Endothelial cell of umbilical vein (primary cell): ENCODE measurements at places on chromosomes 16 and 17. TPM values are rescaled to one million over a fixed set of nuclear protein-coding genes. Genes with fewer than 3 reads are reported as not detected.

DNA sequence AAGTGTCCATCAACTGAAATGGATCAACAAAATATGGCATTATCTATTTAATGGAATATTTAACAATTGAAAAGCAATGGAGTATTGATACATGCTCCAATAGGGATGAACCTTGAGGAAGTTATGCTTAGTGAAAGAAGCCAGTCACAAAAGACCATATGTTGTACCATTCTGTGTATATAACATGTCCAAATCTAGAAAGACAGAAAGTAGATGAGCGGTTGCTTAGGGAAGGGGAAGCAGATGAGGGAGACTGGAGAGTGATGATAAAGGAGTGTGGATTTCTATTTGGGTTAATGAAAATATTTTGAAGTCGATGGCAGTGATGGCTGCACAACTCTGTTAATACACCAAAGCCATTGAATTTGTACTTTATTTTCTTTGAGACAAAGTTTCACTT, 8.5 kb upstream of the ERN1 start:
- no peak for DNase-seq

- DNase-seq: no peak
These were observed 134.2 kb downstream of the HS3ST2 start for GRCh38 chr16:22948058-22948602.

GRCh38 chr16:17318238-17318637, 152.5 kb downstream of the XYLT1 start:
- DNase-seq: no peak

- no peak for DNase-seq
These were observed 85.3 kb upstream of the C16orf82 start for GRCh38 chr16:26981266-26981938.

GRCh38 chr17:83198366-83199341, 119.2 kb downstream of the METRNL start:
- no peak for DNase-seq

The CCL2 gene
- 599 and 714 TPM in 2 replicates for polyA plus RNA-seq

The HOXB5 gene
- polyA plus RNA-seq: 2.0 and 2.6 TPM in 2 replicates

DNA sequence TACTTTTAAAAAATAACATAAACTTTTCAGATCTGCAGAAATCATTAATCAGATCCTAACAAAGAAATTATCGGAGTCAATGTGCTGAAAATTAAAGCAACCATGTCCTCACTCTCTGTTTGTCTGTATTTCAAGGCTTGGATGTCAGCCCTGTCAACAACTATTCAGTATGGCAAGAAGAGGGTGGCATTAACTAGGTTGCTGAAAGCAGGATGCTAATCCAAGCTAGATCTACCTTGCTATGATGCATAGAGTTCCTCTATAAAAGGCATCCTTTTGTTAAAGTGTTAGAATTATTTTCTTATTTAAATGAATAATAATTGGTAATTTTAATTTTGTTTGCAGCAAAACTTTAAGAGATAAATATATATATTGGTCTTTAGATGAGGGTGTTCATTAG, 800.8 kb downstream of the CDH11 start:
- DNase-seq: no peak

GRCh38 chr17:1583556-1583955, 21.0 kb upstream of the PITPNA start:
- DNase-seq: no peak

- DNase-seq: no peak
These were observed 40.0 kb downstream of the SF3B3 start for GRCh38 chr16:70563636-70564035.

- peak; percentile 57 for DNase-seq
These were observed 65.2 kb downstream of the CYTH1 start for GRCh38 chr17:78716814-78717393.

DNA sequence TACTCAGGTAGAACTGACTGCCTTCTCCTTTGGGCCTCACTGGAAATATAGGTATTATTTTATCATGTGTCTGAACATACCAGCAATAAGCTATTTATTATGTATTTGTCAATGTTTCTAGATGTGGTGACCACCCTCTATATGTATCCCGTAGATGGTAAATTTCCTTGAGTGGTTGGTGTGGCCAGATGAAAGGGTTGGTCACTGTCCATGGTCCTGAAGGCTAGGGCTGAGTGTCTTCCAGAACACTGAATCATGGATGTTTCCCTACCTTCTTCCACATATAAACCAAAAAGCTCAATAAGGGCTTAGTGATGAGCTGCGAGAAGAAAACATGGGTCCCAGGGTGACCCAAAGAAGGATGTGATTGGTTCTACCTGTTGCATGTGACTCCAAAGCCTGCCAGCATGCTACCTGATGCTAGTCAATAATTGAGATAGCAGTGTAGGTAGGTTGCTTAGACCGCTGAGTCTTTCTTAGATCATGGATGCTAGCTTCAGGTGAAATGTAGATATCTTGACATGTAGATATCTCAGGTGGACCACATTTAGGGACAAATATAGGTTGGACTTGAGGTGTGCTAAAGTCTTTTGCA, 150.3 kb downstream of the ASIC2 start:
- peak; percentile 6 for DNase-seq

DNA sequence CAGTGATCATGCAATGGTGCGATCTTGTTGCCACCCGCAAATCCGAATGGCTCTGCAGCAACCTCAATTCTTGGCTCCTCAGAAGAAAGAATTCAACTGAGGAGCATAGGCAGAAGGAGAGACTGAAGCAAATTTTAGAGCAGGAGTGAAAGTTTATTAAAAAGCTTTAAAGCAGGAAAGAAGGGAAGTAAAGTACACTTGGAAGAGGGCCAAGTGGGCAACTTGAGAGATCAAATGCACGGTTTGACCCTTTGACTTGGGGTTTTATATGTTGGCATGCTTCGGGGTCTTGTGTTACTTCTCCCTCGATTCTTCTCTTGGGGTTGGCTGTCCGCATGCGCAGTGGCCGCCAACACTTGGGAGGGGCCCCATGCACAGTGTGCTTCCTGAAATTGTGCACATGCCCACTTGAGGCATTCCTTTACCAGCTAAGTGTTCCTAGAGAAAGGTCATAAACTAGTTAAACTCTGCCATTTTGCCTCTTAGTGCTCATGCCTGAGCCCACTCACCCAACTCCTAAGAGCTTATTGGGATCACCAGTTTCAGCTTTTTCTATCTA, 36.7 kb downstream of the ZNRF1 start:
- no peak for DNase-seq

The KRT23 gene
- polyA plus RNA-seq: not detected in 2 replicates

GRCh38 chr16:67329901-67330300, 3.3 kb downstream of the LRRC36 start:
- peak; percentile 34 for DNase-seq

DNA sequence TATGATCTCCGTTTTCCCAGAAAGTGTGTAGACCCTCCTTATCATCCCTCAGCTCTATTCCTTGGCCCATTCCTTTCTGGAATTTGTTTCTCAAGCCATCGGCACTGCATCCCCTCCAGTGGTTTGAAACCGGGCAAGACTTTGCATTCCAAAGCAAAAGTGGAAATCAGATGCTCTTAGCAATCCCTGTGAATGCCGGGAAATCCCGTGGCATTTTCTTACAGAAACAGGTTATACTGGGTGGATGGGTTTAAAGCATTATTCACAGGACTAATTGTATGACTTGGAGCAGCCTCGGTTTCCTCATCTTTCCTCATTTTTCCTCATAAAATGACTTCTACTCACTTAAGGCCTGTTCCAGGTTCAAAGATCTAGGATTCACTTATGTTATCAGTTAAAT, 52.0 kb downstream of the MAP2K6 start:
- no peak for DNase-seq

- DNase-seq: no peak
These were observed 74.7 kb upstream of the SDK2 start for GRCh38 chr17:73718912-73719311.

The KCNAB3 gene
- polyA plus RNA-seq: 1.3 and 2.1 TPM in 2 replicates

DNA sequence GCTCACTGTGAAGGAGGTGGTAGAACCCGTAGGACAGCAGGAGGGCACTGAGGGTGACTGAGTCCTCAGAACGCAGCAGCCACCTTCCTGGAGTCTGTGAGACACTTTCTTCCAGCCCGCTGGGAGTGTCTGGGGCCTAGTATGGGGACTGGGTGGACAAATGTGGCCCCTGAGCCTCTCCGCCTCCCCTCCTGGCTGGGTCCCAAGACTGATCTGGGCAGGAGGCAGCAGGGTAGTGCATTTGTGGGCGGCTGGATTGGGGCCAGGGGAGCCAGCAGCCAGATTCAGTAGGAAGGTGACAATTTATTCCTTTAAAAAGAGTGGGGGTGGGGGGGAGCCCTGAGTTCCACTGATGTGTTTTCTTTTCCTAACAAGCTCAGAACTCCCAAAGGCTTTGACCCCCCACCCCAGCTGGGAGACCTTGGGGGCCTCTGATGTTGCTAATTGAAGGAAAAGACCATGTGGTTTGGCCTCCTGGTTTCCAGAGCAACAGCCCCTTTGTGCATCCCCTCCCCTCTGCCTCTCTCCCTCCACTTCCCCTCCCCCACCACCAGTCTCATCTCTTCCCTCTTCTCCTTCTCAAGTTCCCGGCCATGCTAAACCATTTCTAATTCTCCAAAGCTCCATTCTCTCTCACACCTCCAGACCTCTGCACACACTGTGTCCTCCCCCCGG, 4.4 kb downstream of the CLEC19A start:
- DNase-seq: no peak

The NXN gene
- 69.5 and 79.0 TPM in 2 replicates for polyA plus RNA-seq

- no peak for DNase-seq
These were observed 44.4 kb downstream of the TAOK1 start for GRCh38 chr17:29434550-29434949.

GRCh38 chr16:68760671-68761275, 23.7 kb downstream of the CDH1 start:
- no peak for DNase-seq

DNA sequence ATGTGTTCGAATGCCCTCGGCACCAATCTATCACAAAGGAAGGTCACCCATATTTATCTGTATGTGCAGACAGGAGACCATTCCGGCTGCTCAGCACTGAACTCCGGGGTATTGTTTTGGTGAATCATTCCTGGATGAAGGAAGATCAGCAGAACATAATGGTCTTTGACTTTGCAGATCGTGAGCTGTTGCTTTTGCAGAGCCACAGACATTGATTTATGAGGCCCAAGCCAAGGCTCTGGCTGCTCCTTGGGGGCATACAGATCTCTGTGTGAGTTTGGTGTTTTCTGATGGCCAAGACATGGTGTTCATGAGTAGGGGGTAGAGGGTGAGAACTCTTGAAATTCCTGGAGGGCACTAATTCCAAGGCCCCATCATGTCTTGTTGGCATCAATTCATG, 458.8 kb upstream of the HSBP1 start:
- no peak for DNase-seq

The SLFN11 gene
- 33.0 and 37.0 TPM in 2 replicates for polyA plus RNA-seq

DNA sequence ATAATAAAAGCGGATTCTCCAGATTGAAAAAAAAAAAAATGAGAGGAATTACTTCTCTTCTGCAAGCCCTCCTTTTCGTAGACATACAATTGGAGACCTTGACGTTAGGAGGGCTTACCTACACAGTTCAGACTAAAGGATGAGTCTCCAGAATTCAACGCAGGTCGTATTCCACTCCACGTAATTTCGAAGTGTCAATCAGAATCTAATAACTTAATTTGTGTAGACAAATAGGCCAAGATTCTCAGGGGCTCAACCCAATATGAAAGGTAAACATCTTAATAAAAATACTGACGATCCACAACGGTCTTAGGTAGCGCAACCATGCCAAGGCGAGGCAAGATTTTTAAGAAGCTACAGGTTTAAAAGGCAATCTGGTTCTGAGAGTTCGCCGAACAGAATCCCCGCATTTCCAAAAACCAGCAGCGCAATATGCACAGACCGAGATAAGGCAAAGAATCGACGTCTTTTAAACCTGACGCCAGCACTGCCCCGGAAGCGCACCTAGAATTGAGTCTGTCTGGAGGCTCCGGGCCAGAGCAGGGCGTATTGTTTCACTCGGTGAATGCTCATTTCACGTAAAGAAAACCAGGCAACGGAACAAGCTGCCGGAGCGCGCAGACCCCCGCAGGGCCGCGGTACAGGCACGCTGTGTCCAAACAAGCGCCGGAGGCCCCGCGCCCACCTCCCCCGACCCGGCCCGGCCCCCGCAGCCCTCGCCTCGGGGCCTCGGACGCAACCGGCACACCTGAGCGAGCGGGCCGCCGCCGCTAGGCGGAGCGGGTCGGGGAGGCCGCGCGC, 623 bp downstream of the MBTPS1 start:
- peak; percentile 52 for DNase-seq

DNA sequence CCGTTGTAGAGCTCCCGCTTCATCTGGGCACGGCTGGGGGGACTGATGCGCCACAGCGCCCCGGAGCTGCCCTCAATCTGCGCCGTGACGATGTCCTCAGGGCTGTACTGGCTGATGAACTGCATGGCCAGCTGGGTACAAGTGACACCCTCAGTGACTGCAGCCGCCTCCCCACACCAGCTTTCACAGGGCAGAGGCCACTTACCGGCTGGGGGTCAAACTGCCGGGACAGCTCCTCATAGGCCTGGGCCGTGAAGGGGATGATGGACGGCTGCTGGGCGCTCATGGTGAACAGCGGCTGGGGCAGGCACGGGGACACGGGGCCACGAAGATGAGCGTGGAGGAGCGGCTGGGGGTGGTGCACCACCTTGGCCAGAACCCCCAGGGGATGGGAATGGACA, 10.3 kb downstream of the CTU2 start:
- DNase-seq: no peak

- DNase-seq: no peak
These were observed 149.3 kb downstream of the IRF8 start for GRCh38 chr16:86048221-86048620.

DNA sequence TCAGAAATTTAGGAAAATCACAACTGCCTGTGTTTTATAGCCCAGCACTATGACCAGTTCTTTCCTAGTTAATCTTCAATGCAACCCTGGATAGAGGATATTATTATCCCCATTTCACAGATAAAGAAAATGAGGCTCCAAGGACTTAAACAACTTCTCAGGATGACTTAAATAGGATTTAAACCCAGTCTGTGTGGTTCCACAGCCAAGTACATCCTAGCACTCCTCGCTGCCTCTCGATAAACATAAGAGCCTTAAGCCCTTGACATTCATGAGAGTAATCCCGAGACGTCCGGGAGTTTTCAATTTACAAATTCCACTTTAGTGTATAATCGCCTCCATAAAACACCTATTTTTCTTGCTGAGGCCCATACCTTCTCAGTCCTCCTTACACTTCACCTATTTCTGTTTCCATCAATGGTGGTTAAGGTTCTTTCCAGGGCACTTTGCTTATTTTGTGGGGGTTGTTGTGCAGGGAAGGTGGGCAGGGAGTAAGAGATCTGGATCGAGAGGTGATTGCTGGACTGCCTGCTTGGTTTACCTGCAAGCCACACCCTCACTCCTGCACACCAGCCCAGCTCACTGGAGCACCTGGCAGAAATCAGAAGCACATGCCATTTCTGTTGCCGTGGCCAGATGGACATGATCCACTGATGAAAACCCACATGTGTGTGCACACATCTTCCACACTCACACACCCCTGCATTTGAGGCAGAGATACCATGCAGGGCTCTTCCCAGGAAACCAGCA, 50.5 kb downstream of the ASIC2 start:
- DNase-seq: no peak

GRCh38 chr17:45279898-45280297, 18.0 kb upstream of the SPATA32 start:
- no peak for DNase-seq

The WIPF2 gene
- 8.4 and 10.4 TPM in 2 replicates for polyA plus RNA-seq
